ENCODE measurements at places on chromosomes 2 and 18.

DNA sequence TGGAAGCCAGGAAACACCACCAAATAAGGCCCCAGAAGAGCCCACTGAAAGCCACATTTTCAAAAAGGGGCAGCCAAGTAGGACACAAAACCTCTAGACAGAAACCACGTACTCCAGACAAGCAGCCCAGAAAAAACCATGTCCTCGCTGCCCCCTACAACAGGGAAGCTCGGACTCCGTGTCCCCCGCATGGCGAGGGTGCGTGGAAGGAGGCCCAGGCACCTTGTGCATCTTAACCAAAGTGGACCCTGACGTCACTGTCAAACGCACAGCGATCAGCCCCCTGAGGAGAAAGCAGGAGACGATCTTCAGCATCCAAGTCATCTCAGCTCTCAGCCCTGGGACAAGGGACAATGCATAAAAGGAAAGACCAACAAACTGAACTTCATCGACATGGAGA lies 168.4 kb downstream of the EIPR1 start:
- DNase-seq: no peak

DNA sequence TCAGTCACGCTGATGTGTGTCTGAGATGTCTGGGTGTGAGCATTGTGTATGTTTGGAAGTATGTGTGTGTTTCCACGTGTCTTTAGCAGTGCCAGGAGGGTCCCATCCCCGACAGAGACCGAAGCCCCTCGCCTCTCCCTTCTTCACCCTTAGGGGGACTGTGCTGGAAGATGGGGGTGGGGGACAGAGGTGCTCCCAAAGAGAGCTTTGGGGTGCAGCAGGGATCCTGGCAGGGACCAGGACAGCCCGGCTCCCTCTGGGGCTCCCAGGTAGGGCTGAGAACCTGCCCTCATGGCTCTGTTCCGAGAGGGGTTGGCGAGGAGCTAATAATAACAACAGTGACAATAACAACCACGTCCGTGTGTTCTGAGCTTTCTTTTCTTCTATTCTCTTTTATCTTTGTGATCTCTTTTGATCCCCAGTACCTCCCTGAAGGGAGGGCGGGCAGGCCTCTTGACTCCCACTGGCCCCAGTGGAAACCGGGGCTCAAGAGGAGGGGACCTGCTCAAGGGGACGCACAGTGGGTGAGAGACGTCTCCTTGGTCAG lies 57.6 kb downstream of the SMAD7 start:
- no peak for DNase-seq

DNA sequence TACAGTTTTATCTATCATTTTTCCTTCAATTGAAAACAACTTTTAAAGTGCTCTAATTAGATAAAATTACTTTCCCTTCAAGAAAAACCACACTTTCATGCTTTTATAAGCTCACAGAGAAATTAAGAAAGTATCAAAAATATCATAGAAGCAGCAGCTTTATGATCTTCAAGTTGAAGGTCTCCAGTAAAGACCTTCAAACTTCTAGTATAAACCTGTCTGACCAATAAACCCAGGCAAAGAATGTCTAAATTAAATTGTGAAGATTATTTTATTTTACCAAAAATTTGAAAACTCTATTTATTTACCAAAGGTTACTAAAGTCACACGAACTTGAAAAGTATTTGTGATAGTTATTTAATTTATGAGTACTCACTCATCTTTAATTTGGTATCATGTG lies 9.3 kb upstream of the SCTR start:
- no peak for DNase-seq

DNA sequence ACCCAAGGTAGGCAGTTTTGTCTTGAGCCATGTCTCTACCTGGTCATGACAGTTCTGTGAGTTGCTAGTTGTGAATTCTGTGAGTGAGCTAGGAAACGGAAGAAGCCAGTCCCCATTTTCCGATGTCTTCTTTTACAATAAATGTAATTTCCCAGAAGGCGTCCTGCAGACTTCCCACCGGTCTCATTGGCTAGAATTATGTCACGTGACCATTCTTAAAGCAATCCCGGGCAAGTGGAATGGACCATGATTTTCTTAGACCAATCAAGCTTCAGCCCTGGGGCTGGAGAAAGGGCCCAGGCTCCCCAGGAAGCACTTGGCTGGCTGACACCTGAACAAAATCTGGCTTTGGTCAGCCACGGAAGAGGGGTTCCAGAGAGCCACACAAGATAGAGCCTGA lies 10.6 kb downstream of the TMEM178A start:
- no peak for DNase-seq

DNA sequence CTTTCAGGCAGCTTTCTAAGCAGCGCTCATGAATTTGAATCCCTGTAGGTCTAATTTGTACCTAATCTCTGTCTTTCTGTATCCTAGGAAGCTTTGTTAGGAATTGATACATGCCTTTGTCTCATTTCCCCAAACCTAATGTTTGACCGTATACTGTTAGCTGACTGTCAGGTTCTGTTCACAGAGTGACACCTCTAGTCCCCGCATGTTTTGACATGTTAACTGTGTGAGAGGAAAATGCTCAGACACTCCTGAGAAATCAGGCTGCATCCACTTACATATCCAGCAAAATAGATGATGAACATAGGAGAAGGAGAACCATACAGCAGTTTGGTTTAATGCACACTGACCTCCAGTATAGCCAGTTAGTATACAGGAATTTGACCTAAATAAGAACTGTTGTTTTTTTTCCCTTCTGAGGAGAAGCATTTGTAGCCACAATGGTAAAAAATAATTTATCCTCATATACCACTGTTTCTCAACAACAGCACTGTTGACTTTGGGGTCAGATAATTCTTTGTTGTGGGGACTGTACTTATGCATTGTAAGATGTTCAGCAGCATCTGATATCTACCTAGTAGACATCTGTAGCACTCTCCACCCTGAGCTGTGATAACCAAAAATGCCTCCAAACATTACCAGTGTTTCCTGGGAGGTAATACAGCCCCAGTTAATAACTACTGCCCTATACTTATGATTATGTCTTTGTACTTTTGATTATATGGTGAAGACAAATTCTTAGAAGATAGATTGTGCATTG lies 130.9 kb downstream of the NCOA1 start:
- DNase-seq: no peak

DNA sequence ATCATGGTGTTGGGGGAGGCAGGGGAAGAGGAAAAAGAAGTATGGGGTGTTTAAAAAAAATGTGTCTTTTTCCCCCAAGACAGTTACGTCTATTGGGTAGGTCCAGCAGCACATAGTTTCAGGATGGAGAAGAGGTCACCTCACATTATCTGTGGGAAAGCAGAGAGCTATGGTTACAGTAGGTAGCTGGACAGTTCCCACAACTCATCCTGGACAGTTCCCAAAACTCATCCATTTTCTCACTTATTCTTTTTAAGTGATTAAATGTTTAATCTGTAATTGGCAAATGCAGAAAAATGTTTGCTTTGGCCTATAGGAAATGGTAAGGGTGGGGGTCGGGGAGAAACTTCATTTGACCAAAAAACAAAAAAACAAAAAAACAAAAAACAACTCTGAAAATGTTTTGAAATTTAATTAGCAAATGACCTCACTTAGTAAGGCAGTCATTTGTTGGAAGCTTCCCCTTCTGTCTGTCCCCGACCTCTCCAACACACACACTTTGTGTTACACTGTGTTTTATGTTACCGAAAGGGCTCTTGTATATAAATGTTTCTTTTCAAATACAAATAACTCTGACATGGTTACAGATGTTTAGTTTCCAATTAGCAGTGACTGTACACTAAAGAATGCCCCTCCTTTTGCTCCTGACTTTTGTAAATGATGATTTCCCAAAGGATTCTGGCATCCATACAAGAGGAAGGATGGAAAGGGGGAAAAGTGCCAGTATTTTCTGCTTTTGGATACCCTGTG lies 173.3 kb upstream of the ZFP36L2 start:
- DNase-seq: no peak

- DNase-seq: no peak
These were observed 48.8 kb downstream of the MAP3K20 start for GRCh38 chr2:173124441-173124840.

- no peak for DNase-seq
These were observed 261.3 kb downstream of the MBD5 start for GRCh38 chr2:148282201-148282600.

- no peak for DNase-seq
These were observed 66.8 kb downstream of the XDH start for GRCh38 chr2:31347750-31348149.

DNA sequence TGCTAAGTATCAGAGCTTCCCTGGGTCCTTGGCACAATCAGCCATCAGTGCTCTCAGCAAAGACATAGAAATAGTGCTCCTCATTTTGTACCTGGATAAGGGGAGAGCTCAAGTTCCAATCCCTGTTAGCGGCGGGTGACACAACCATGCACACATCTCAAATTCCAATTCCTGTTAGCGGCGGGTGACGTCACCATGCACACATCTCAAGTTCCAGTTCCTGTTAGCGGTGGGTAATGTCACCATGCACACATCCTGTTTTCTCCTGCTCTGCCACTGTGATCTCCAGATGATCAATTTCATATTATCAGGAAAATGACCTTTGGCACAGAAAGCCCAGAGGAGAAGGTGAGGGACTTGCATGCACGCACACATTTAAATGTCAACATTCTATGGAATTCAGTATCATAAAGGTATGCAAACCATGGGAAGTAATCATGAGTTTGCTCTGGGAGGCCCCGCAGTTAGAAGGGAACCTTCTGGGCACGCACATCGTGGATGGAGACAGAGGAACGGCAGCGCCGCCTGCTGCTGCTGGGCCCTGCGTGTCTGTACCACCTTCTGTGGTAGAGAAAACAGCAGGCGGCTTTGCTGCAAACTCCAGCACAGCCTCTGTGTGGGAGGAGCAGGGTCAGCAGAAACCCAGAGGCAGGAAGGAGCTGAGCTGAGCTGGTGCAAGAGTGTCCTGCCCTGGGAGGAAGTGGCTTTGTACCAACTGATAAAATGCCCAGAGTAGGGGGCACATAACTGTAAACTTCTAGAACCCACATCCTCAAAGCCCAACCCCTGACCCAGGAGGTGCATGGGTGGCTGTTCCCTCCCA lies 77.8 kb downstream of the MBP start:
- DNase-seq: peak; percentile 60

- no peak for DNase-seq
These were observed 158.5 kb downstream of the TPO start for GRCh38 chr2:1571477-1572417.

DNA sequence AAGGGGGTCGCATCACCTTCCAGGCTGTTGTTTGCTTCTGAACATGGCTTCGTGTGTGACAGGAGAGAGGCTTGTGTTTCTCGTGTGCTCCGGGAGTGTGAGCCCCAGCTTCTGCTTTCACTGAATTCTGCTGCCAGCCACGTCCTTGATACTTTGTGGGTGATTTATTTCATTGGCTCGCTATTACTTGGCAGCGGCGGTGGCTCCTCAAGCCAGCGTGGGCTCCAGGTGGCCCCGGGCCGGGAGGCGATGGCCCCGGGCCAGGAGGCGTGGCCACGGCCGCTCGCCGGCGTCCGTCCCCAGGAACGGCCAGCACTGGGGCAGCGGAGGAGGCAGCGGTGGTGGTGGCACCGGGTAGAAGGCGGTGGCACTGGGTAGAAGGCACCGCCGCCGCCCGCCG lies 63.1 kb downstream of the NAPG start:
- no peak for DNase-seq

DNA sequence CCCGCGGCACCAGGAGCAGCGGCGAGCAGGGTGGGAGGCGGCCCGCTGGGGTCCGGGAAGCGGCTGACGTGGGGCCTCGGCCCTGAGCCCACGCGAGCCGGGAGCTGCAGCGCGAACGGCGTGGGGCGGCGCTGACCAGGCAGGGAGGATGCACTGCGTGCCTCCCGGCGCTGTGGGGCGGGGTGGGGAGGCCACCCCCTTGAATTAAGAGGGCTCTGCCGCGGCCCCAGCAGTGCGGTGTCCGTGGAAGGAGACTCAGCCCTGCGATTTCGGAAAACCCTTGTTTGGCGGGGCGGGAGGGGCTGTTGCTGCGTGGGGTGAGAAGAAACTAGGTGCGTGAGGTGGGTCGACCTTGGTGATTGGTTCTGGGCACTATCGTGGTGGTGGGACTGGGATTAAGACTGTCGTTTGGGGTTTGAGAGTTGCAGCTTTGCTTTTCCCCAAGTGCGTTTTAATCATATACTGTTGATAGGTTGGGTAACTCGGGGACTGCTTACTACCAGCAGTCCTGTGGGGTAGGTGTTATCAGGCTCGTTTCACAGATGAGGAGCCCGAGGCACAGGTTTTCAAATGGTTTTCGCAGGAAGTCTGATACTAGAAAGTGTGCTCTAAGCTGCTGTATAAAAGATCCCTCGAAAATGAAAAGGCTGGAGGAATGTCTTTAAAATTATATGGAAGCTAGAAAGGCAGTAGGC lies 722 bp downstream of the ACSL3 start:
- peak; percentile 28 for DNase-seq

DNA sequence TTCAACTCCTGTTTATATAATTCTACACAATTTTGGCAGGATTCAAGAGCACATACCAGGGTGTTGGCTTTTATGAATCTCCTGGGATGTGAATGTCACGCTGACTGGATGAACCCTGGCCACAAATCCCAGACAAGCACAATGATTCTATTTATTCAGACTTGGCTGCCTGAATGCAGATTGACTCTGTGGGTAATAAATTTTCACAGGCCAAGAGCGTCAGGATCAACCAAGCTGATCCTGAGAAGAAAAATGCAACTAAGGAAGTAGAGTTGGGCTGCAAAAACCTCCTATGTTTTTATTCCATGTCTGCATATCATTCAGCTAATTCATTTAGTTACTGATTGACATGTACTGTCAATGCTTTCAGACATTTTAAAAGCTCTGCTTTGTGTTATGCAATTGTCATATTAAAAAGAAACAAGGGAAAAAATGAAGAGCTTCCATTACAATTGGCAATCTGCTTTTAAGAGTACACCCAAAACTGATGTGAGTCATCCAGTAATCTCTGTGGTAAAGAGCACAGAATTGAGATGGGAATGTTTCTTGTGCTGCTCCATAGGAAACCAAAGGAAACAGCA lies 173.0 kb upstream of the REV1 start:
- DNase-seq: no peak

DNA sequence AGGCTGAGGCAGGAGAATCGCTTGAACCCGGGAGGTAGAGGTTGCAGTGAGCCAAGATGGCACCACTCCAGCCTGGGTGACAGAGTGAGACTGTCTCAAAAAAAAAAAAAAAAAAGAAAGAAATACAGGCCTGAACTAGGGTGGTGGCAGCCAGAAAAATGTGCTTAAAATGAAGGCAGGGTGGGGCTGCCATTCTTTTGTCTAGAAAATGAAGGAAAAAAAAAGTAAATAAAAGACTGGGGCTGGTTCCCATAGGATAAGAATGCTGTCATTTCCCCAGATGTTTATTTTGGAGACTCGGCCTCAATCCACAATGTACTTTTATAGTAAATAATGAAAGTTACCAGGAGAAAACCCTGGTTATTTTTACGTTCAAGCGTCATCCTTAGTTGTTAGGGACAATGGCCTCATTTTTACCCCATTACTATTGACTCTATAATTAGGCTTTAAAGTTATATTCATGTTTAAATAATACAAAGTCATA lies 58.9 kb downstream of the ATP8B1 start:
- DNase-seq: no peak

- DNase-seq: no peak
These were observed 85.6 kb downstream of the IKZF2 start for GRCh38 chr2:213065583-213066442.

GRCh38 chr18:59870623-59871130 lies 29.1 kb upstream of the PMAIP1 start:
- no peak for DNase-seq
